ENCODE measurements at places on chromosomes 7 and 10. TPM values are rescaled to one million over a fixed set of nuclear protein-coding genes. Genes with fewer than 3 reads are reported as not detected.
A peak's percentile ranks its signal among the peaks of the same experiment; 100 is the strongest.

GRCh38 chr10:29254123-29255046 is 34.5 kb upstream of the LYZL1 start:
- DNase-seq, result no peak

- no peak for DNase-seq
These were observed 582.8 kb upstream of the NRP1 start for GRCh38 chr10:33917069-33917780.

- no peak for DNase-seq
These were observed at the start of gene LDB3 for GRCh38 chr10:86668297-86669165. Gene LDB3 (plus strand): TSS chr10:86668511. CDS start chr10:86668692, 181 bp downstream.

- DNase-seq, result peak; percentile 56
These were observed 276.5 kb downstream of the MAGI2 start for GRCh38 chr7:79176859-79177477.

- no peak for DNase-seq
These were observed 3.4 kb upstream of the ACTR3B start for GRCh38 chr7:152756116-152756515.

GRCh38 chr7:85928500-85928899 is 715.2 kb upstream of the GRM3 start:
- no peak for DNase-seq

DNA sequence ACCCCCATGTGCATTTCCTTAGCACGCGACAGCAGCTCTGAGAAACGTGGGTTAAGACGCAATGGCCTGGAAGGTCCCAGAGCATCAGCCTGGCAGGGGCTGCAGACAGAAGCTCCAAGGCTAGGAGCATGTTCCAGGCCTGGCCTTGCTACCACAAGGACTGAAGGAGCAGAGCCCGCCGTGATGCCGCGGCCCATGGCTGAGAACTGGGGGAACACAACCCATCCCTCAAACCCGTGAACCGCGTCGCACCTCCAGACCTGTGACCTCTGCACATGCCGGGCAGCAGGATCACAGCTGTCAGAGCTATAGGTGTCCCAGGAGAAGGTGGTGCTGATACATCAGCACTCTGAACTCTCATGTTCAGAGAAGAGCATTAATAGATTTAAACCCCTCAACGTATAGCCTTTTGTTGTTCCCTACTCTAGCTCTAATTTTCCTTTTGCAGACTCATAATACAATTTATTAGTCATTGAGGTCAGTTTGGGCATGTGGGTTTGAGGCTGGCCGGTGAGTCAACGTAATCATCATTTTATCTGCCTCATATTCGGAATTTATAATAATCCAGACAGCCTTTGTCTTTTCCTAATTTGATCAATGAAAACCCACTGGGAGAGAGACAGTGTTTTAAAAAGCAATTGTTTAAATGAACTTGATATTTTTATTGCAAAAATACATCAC is 222.5 kb upstream of the TCERG1L start:
- no peak for DNase-seq

DNA sequence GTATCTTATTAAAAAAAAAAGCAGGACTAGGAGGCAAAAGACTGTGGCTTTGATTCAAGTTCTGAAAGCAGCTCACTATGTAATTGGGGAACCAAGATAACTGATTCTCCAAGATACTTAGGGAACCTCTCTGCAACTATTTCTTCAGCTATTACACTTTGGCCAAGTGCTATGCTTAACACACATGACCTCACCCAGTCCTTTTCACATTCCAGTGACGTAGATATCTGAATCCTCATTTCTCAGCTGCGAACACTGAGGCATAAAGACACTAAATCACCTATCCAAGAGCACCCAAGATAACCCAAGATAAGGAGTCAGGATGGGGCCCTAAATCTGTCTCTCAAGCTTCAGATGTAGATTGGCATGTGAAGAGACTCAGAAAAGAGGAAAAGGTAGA is 133.6 kb downstream of the GLI3 start:
- DNase-seq, result no peak

Gene TUBAL3
- 0.14 TPM for total RNA-seq

Gene SUN3
- not detected for total RNA-seq

Gene NOC3L
- total RNA-seq, result 56.8 TPM

Gene MTPN
- total RNA-seq, result 126 TPM

Measured in activated CD4-positive, alpha-beta T cell treated with anti-CD3 and anti-CD28 coated beads, Interleukin-2, amount 10 ng/mL, durations not matched to agents 24 days and 14 days (primary cell).